ENCODE measurements at places on chromosomes 6 and 20. TPM values are rescaled to one million over a fixed set of nuclear protein-coding genes. Genes with fewer than 3 reads are reported as not detected.

Gene NKX2-4
- total RNA-seq, result not detected

- no peak for DNase-seq
Observed at GRCh38 chr20:920311-920710, 4.2 kb upstream of the ANGPT4 start.

DNA sequence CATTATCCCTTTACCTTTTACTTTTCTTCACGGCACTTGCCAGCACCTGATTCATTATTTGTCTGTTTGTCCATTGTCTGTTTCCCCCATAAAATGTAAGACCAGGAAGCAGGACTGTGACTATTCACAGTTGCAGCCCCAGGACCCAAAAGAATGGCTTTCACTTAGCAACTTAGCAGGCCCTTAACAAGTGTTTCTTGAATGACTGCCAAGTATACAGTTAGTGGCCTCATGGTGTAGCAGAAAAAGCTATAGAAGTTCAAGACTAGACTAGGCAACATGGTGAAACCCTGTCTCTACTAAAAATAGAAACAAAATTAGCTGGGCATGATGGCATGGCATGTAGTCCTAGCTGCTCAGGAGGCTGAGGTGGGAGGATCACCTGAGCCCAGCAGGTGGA, 4.3 kb downstream of the SLC26A8 start:
- DNase-seq, result no peak

GRCh38 chr6:169545982-169546381, 155.8 kb downstream of the WDR27 start:
- DNase-seq, result no peak

DNA sequence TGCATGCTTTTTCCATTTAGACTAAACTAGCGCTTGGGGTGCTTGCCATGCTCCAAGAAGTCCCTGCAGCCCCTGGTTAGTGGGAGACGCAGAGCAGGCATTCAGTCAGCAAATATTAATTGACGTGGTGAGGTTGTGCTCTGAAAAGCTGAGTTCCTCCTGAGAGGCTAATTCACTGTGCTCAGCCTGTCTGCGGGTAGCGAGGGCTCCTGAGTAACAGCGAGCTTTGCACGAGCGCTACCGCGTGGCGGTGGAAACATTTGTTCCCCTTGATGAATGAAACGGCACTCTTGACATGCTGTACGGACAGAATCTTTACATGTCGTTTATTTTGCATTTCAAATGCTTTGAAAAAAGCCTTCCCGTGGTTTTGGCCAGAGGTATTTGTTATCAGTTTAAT, 170.6 kb upstream of the AGPAT4 start:
- DNase-seq, result no peak

All from GM12878 (cell line).